ENCODE measurements at places on chromosomes 12 and 14.

DNA sequence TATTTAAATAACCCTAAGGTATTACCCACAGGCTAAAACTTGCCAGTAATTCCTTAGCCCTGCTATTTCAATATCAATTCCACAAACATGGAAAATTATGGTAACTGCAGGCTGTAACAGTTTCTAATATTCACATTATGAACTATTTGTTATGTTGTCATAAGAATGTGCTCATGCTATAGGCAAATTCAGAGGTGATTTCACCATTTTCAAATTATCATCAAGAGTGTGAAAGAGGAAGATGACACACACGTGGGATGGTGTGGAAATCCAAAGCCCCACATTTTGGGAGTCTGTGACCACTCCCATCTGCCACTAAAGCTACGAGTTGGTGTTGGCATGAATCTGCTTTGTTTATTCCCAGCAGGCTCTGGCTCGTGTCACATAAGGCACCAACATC is 5.9 kb upstream of the MYO1A start:
- DNase-seq = no peak

DNA sequence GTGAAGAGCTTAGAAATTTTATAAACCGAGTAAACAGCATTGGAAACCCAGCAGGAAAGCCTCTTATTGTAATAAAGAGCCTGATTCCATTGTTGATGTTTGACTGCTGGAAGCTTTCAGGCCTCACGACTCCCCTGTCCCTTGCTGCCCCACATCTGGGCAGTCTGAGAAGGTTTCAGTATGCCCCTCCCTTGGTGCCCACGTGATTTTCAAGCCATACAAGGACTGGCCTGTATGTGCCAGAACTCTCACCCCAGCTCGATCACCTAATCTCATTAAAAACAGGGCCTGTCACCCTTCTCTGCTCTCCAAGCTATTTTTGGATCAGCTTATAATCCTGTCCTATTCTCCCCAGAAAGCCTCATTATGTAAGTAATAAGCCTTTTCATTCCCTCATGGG is 7.5 kb upstream of the PYROXD1 start:
- DNase-seq = no peak

GRCh38 chr12:62761658-62762057 is 173.3 kb downstream of the PPM1H start:
- no peak for DNase-seq

- no peak for DNase-seq
These were observed 8.6 kb downstream of the NANOG start for GRCh38 chr12:7797698-7798398.

DNA sequence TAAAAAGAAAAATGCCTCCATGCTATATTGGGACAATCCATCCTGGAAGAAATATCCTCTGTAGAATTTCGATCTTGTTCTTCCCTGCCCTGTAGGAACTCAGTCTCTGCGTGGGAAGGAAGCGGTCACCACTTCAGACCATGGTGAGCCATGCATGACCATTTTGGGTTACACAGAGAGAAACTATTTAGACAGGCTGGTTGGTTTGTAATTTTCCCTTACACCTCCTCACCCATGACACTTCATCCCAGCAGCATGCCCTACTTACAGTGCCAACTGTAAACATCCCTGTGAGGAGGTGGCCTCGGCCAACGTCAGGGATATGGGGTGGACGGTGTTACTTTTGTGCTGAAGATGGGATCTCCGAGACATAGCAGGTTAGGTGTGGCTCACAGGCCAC is 121.4 kb downstream of the SMOC1 start:
- no peak for DNase-seq

GRCh38 chr14:34715127-34715863 is 902 bp upstream of the CFL2 start:
- DNase-seq = no peak

DNA sequence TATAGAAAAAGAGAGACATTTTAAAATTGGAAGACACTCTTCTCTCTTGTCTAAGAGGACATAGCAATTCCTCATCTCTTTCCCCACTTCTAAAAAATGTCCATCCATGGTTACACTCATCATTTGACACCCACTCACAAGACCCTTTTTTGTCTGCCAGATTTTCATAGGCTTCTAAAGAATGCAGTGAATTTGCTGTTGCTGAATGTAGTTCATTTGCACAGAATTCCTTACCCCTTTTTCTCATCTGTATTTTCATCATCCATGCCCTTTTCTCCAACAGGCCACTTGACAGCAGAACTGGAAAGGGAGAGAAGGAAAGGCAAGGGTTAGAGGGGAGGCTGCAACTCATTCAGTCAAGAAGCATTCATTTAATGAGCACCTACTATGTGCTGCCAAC is 128.0 kb downstream of the NUAK1 start:
- no peak for DNase-seq

DNA sequence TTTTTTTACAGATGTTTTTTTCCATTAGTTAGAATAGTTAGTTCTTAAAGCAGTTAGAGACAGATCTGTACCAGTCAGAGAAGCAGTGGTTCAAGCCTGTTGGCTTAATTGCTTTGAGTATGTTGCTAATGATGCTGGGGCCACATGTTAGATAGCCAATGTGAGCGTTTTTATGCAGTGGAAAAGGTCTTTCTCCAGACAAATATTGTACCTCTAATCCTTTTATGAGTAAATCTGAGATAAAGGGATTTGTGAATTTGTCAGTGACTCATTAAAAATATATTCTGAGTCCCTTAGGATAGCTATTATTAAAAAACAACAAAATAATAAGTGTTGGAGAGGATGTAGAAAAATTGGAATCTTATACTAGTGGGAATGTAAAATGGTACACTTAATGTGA is 154.2 kb downstream of the MSRB3 start:
- no peak for DNase-seq

Data from KG1 (cell line).